Kidney (tissue), 22 donors: ENCODE measurements at places on chromosomes 4 and X. TPM values are rescaled to one million over a fixed set of nuclear protein-coding genes. Genes with fewer than 3 reads are reported as not detected.

Gene ZNF630
- polyA plus RNA-seq, result 3.2 TPM

Gene RNF212
- 20.8 TPM for polyA plus RNA-seq

Gene LIMCH1
- polyA plus RNA-seq, result 19.9 TPM

Gene UTP14A
- 7.7 TPM for polyA plus RNA-seq

Gene WDR17
- polyA plus RNA-seq, result 1.4 TPM

Gene CCSER1
- polyA plus RNA-seq, result 4.2 TPM

Gene HHIP
- polyA plus RNA-seq, result 2.5 TPM

Gene SPATA4
- polyA plus RNA-seq, result 0.82 TPM

Gene EGF
- 72.8 TPM for polyA plus RNA-seq

Gene STOX2
- polyA plus RNA-seq, result 0.69 TPM

Gene ZNF674
- 1.4 TPM for polyA plus RNA-seq

Gene SORBS2
- 26.0 TPM for polyA plus RNA-seq

Gene SYTL4
- 10.4 TPM for polyA plus RNA-seq

Gene NCAPG
- 0.19 TPM for polyA plus RNA-seq

Gene RENBP
- polyA plus RNA-seq, result 78.2 TPM

Gene CXorf49
- not detected for polyA plus RNA-seq
